ENCODE measurements at places on chromosomes 13 and 19. TPM values are rescaled to one million over a fixed set of nuclear protein-coding genes. Genes with fewer than 3 reads are reported as not detected.

- no peaks in the 10 kb centered on the region for H3K36me3 ChIP-seq
- H3K27me3 ChIP-seq = no peaks in the 10 kb centered on the region
- no peak for DNase-seq
Observed at GRCh38 chr13:44617648-44618047, 41.5 kb upstream of the TSC22D1 start.

GRCh38 chr13:77696006-77696878 is 1.2 kb upstream of the SLAIN1 start:
- peaks cover 21% of the 10 kb centered on the region for H3K27me3 ChIP-seq
- H3K4me1 ChIP-seq = peaks cover 11% of the 10 kb centered on the region
- no peak overlapping the region for H3K27ac ChIP-seq
- H3K36me3 ChIP-seq = no peaks in the 10 kb centered on the region

DNA sequence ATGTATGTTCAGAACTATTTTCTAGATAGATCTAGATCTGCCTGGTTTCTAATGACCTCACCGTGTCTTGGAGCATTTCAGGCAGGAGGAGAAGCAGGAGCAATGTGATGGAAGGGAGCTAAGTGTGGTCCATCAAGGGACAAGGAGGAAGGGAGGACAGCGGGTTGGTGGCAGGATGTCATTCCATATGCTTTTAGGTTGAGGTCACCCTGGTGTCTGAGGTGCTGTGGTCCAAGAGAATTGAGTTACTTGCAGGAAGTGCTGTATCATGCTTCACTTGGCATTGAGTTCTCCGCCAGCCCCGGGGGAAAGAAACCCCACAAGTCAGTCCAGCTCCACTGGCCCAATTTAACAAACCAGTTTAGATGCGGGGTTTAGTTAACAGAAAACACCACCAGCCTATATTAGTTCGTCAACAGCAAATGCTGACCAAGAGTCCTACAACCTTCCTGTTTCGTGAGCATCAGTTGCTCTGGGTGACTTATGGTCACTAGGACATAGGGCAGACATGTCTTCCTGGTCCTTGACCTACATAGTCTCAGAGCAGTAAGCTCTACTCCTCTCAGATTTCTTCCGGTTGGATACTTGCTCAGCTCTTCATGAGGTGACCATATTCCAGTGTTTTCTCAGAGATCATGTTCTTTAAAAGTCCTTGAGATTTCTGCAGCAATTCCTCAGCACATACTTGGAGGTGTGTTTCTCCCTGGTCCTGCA is 79.4 kb downstream of the MBNL2 start:
- H3K4me1 ChIP-seq = peaks cover 90% of the 10 kb centered on the region
- H3K36me3 ChIP-seq = peaks cover 52% of the 10 kb centered on the region
- H3K27me3 ChIP-seq = no peaks in the 10 kb centered on the region
- DNase-seq = no peak
- no peak overlapping the region for H3K4me3 ChIP-seq

Gene ZNF790
- 1.4 TPM for polyA plus RNA-seq

Gene PCDH20
- not detected for polyA plus RNA-seq

Gene LNX2
- polyA plus RNA-seq = 9.2 TPM

Data from HepG2 (cell line).